Fibroblast of skin of right biceps (primary cell): ENCODE measurements at places on chromosomes 7 and 10.

DNA sequence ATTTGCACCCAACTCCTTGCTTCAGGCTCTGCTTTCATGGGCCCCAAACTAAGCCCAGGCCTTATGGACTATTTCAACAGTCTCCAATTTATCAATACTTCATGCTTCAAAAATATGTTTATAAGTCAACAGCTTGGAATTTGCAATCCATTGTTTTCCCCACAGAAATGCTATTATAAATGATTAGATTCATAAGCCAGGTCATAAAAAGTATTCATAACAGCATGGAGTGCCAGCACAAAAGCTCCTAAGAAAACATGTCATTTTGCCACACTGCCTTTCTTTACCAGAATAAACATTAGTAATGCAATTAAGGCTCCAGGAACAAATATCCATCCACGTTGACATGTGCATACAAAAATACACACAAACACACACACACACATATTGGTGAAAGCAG, 30.1 kb downstream of the OSBPL3 start:
- no peak for DNase-seq

DNA sequence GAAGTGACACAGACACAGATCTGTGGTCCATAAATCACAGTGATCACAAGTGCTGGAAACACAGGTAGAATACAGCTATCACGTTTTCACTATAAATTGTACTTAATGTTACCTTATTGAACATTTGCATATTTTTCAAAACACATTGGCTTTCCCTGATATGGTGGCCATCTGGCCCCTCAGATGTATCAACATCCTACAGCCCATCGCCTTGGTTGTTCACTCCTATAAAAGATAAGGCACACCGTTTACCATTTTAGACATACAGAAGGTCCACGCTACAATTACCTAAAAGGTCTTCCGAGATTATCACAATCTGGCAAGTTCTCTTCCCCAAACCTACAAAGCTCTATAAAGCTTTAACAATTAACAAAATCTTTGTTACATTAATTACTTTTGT, 91.4 kb downstream of the SRPK2 start:
- no peak for DNase-seq

GRCh38 chr7:18590241-18590640, 94.7 kb downstream of the HDAC9 start:
- DNase-seq: no peak

GRCh38 chr7:140058517-140058916, 4.2 kb downstream of the PARP12 start:
- DNase-seq: no peak

DNA sequence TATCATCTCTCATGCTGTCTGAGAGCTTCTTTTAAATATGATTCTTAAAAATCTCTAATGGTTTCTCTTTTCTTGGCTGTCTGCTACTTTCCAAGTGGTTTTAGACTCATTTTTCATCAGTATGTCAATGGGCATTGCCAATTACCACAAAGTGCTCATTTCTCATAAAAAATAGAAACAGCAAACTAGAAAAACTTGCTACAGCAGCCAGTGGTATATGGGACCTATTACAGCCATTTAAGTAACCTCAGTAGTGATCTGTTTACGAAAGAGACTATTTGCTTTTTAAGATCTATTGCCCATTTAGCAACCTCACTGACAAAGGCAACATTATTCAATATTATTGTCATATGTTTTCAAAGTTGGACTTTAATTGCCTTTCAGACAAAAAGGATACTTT, 207.1 kb upstream of the RHOBTB1 start:
- no peak for DNase-seq

- DNase-seq: no peak
Measured at GRCh38 chr10:63761243-63761642, 240.0 kb downstream of the REEP3 start.

DNA sequence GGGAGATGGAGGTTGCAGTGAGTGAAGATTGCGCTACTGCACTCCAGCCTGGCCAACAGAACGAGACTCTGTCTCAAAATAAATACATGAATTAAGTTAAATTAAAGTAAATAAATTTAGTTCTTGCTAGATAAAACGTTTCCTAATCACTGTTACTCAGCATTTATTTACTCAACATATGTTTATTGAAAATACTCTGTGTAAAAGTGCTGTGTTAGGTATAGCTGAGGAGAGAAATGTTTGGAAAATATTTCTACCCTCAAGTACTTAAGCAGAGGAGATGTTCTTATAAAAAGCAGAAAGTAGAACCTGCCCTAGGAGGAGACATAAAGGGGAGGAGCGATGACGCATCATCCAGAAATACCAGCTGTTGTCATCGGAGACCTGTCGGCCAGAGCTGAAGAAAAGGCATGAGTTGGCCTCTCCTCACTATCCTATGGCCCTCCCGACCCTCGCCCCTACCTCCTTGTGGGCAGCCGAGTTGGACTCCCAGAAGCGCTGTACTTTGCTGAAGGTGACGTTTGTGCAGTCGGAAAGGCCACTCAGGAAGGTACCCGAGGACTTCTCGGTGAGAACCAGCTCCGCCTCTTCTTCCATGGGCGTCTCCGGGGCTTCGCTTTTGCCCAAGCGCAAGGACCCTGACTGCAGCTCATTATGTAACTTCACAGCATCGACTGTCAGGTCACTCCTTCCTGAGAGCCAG, 1.1 kb downstream of the RRP12 start:
- peak; percentile 59 for DNase-seq

- peak; percentile 61 for DNase-seq
Measured at GRCh38 chr7:21967598-21968003, 21.9 kb upstream of the CDCA7L start.

- peak; percentile 27 for DNase-seq
Measured at GRCh38 chr10:93806903-93807302, 49.2 kb downstream of the LGI1 start.

- DNase-seq: no peak
Measured at GRCh38 chr10:116899626-116900025, 50.3 kb downstream of the ENO4 start.

DNA sequence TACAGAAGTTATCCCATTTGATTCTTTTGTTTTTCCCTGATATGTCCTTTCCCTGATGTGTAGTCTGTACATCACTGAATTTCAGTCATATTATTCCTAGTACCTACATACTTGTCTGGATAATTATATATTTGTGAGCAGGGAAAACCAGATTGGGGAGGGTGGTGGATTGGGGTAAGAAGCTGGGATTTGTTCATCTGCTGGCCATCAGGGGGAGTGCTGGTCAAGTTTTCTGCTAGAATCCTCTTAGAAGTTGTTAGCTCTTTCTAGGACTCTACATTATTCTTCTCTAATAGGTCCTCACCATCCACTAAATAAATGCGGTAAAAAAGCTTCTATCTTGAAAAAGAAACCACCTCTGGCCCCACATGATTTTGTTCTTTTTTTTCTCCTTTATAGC, 232.7 kb upstream of the TAC1 start:
- peak; percentile 2 for DNase-seq

DNA sequence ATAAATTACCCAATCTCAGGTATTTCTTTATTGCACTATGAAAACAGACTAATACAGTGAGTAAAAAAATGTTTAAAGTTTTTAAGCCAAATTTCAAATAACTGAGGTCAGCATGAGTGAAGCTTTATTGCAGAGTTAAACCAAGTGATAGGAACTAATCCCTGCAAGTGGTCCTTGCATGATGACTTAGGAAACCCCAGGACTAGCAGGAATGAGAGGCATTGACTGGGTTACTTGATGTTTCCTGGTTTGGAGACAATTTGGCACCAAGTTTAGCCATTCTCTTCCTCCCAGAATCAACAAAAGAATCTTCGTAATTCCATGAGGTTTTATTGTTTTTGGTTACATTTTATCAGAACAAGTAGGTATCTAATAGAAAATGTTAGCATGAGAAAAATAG, 194.2 kb downstream of the BICC1 start:
- DNase-seq: no peak

DNA sequence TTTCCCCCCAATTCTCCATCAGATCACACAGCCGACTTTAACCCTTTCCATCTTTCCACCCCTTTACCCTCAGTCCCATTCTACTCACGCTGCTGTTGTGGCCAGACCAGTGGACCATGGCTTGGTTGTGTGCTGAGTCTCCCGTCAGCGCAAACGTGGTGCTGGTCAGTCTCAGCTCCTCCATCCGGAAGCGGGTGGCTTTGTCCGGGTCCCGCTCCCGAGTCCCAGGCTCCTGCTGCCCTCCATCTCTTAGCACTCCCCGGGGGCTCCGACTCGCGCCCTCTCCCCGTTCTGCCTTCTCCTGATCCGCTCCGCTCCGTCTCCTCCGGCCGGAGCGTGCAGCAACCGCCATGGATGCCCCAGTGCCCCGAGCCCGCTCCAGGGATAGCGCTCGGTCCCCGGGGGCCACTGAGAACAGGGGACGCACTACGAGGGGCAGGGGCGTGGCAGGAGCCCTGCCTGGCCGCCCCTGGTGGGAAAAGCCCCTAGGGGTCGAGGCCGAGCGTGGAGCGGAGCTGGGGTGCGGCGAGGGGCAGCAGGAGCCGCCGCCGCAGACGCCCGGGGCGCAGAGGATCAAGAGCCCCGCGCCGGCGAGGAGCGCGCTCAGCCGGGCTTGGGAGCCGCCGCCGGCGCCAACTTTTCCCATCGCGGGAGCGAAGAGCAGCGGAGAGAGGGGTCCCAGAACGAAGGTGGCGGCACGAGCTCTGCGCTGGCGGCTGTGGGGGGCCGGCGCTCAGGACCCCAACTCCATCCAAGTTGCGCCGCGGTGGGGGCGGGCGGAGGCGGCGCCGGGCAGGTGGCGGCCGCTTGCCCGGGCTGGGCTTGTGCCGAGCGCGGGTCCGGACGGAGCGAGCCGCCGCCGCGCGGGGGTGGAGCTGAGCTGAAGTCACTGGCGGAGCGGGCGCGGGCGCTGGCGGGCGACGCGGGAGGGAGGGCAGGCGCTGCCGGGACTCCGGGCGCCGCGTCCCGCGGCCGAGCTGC, at the start of gene SORCS1:
SORCS1 (minus strand) TSS at position 826 of the 981 bp plus-strand sequence.
- peak; percentile 4 for DNase-seq

GRCh38 chr10:100645613-100646392, 99.6 kb upstream of the PAX2 start:
- no peak for DNase-seq

- DNase-seq: no peak
Measured at GRCh38 chr10:98694014-98694413, 247.3 kb upstream of the HPS1 start.

DNA sequence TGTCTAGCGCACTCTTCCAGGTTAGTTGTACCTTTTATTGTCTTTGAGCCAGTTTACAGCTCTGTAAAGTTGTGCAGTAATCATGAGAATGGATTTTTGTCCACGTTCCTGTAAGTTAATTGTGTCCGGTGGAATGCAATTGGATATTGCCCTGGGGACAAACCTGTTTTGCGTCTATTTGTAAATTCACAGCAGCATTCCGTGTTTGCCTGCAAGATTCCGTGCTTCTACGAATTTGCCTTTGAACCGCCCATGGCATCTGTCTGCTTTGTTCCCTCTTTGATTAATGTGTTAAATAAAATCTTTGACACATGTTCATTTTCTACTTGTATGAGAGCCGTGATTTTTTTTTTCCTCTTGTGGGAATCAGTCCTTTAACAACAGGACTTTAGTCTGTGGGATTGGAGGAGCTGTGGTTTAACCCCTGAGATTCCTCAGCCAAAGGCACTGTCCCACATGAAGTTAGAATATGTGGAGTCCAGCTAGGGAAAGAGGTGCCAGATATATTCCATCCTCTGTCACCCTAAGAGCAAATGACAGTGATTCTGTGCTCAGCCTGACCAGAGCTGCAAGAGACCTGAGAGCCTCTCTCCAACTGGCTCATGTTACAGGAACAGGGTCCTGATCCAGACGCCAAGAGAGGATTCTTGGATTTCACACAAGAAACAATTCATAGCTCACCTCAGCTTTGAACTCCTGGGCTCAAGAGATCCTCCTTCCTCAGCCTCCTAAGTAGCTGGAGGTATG, 126.3 kb downstream of the COL26A1 start:
- DNase-seq: no peak

DNA sequence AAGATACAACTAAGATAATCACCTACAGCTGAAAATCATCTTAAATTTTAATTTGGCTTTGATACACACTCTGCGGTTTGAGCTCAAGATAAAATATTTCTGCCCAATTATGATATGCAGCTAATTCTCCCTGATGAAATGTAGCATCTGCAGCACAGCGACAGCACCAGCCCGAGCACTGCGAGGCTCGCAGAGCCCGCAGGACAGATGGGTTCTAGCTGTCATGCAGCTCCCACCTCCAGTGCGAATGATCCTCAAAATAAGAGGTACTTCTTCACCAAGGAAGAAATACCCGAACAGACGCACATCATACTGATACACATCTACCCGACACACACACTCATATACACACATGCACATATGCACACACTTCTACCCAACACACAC, 457.6 kb downstream of the PTPRN2 start:
- DNase-seq: no peak

- no peak for DNase-seq
Measured at GRCh38 chr7:42573881-42574672, 337.1 kb upstream of the GLI3 start.

DNA sequence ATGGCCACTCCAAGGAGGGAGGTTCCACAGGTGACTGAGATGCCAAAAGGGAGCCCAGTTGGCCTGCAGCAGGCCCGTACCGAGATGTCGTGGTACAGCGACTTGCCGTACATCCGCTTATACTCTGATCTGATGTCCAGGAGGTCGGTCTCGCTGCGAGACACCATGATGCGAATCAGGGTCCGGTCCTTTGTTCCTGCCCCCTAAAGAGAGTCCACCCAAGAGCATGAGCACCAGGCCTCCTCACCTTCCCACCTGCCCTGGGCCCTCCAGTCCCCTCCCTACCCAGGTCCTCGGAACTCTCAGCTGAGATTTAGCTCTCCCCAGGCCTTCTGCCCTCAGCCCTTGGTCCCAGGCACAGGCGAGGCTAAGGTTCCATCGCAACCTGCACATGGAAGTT, 25.0 kb downstream of the PLAC9 start:
- DNase-seq: no peak

DNA sequence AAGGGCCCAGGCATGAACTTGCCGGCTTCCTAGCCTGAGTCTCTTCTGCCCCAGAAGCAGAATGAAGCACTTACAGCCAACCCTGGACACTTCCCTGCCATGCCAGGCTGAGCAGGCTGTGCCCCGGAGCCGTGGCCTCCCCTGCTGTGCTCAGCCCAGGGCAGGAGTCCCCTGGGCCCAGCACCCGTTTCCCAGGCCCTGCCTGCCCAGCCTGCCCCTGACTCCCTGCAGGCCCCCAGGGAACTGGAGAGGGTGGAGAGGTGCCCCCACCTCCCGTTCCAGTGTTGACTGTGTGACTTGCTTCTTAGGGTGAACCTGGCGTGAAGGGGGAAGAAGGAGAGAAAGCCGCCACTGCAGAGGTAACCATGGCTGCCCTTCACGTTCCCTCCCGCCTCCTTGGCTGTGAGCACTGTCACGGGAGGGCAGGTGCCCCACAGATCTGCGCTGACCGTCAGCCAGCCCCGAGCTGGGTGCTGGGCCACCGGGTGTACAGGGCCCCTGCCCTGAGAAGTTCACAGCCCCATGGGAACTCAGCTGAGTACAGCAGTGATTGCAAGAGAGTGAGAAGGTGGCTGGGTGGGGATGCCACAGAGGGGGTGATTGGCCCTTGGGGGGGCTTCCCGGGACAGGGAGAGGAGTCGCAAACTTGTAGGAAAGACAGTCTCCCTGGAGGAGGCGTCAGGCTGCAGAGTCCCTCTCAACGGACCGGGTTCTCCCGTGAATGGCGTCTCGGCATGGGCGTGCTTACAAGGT, 75.9 kb downstream of the MYL10 start:
- DNase-seq: no peak

GRCh38 chr7:141011443-141011842, 3.3 kb downstream of the MRPS33 start:
- no peak for DNase-seq
